Activated CD8-positive, alpha-beta memory T cell treated with anti-CD3 and anti-CD28 coated beads, Interleukin-2, amount 50 U/mL, for 4 hours (primary cell): ENCODE measurements at places on chromosomes 1 and 21.

DNA sequence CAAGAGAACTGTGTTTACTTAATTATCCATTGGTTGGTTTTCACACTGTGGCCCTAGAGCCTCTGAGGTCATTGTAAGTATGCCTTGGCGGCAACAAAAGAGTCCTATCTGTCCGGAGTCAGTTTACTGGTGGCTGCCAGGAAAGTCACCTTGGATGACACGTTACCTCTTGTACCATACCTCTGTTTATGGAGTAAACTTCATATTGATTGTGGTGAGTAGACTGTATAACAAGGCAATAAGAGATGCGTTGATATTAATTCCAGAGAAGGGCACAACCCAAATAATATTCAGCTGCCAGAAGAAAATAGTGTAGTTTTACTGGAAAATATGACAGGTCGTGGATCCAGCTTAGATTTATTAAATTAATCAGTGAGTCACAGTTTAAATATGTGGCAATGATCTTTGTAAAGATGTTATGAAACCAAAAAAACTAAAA is 20.4 kb upstream of the KIF14 start:
- DNase-seq, result no peak

GRCh38 chr1:161726473-161727255 is 5.3 kb downstream of the FCRLB start:
- DNase-seq, result peak; percentile 66

DNA sequence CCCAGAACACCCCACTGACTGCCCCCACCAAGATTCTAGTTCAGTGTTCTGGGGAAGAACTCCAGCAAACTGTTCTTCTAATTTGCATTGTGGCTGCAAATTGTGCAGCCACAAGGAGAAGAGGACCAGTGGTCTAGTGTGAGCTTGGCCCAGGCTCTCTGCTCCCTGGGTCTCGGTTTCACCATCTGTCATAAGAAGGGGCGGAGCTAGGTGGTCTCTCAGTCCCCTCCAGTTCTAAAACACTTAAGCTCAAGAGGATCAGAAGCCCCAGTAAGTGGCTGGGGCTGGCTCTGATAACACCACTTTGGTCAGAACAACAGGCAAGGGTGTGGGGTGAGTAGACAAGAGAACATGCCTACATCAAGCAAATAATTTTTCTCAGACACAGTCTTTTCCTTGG is 99.9 kb downstream of the BEND5 start:
- no peak for DNase-seq

DNA sequence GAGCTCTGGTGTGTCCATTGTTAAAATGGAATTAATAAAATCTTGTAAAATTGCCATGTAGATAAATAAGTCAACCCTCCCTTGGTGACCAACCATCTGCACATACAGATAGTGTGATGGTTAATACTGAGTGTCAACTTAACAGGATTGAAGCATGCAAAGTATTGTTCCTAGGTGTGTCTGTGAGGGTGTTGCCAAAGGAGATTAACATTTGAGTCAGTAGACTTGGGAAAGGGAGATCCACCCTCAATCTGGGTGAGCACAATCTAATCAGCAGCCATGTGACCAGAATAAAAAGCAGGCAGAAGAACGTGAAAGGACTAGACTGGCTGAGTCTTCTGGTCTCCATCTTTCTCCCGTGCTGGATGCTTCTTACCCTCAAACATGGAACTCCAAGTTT is 174.8 kb downstream of the LTN1 start:
- DNase-seq, result no peak

- no peak for DNase-seq
Observed at GRCh38 chr1:204684206-204684570, 1.4 kb downstream of the LRRN2 start.

DNA sequence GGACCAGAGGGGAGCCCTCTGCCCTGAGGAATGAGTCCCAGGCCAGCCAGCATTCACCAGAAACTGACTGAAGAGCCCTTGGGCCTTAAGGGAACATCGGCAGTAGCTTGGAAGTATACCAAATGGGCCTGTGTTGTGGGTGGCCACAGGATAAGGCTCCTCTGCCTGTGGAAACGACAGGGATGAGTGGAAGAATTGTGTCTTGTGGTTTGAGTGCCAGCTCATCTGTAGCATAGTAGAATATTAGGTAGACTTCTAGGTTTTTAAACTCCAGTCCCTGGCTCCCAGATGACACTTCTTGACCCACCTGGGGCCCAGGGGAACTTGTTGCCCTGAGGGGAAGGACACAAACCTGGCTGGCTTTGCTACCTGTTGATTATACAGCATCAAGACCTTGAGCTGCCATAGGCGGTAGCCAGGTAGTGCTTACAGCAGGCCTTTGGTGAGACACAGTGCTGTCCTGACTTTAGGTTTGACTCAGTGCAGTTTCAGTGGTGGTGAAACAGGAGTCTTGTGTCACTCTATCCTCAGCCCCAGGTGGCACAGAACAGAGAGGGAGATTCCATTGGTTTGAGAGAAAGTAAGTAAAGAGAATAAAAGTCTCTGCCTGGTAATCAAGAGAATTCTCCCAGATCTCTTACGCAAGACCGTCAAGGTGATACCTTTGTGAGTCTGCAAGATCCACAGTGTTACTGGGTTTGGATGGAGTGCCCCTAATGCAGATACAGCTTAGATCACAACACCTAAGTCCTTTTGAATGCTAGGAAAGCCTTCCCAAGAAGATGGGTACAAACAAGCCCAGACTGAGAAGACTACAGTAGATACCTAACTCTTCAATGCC is 50.2 kb downstream of the RABGAP1L start:
- no peak for DNase-seq
